ENCODE measurements at places on chromosomes 1 and 21.

- DNase-seq, result no peak
Observed at GRCh38 chr1:111407301-111407700, 20.2 kb downstream of the OVGP1 start.

- DNase-seq, result no peak
Observed at GRCh38 chr1:218547957-218548730, 203.0 kb downstream of the TGFB2 start.

GRCh38 chr21:28624626-28625025, 368.1 kb downstream of the LTN1 start:
- no peak for DNase-seq

DNA sequence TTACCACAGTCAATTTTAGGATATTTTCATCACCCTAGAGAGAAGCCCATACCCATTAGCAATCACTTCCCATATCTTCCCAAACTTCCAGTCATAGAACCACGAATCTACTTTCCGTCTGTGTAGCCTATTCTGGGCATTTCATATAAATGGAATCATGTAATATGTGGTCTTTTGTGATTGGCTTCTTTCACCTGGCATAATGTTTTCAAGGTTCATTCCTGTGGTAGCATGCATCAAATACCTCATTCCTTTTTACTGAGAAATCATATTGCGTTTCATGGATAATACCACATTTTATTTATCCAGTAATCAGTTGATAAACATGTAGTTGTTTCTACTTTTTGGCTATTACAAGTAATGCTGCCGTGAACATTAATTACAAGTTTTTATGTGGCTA, 21.5 kb downstream of the DESI2 start:
- no peak for DNase-seq

DNA sequence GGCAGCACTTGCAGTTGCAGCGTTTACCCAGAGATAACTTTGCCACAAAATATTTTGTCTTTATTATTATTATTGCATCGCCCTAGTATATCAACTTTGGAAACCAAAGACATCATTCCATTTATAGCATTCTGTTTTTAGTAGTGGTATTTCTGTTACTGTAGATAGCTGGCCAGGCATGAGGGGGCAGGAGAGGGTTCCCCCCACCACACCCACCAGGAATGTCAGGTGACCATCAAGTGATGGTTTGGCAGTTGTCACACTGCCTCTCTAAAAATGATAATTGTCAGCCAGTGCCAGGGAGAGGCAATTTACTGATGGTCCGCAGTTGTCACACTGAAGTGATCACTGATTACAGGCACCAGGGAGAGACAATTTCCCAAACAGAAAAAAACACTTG, 135.6 kb downstream of the TSEN15 start:
- no peak for DNase-seq

GRCh38 chr1:52913537-52913936, 8.0 kb downstream of the ECHDC2 start:
- no peak for DNase-seq

DNA sequence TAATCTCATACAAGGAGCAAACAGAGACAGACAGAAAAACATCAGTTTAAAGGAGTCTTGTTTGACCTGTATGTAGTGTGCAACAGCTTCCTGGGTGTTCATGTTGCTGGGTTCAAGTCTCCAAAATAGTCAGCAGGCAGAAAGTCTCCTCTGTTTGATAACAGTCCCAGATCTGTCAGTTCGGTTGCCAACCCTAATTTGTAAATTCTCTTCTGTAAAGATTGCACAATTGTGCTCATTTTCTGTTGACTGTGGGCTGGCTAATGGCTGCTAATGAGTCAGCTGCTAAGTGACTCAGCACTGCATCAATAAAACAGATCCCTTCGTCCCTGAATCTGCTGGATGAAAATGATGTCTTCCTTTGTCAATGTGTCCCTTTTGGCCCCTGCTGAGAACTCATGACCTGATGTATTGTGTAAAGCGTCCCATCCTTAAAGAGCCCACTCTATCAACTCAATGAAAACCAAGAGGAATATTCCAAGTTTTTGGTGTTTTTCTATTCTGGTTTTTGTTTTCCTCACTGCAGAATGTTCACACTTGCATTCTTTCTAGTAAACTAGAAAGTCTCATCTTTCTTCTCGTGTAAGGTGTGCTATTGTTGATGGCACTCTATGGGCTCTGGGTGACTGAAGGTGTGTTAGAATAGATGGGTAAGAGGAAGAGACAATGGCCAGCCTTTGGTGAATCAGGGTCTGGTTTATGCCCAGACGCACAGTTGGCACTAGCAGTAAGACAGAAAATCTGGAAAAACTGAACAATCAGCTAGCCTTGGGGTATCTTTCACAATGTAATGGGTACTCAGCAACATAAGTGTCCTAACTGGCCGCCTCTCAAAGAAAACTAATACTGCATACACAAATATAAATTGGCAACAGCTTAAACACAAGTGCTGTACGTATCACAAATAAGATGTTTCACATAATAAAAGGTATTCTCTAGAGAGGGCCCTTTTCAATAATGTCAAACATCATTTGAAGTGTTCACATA, 75.1 kb upstream of the SIPA1L2 start:
- no peak for DNase-seq

- DNase-seq, result no peak
Observed at GRCh38 chr1:232357416-232357815, 272.5 kb downstream of the SIPA1L2 start.

- DNase-seq, result no peak
Observed at GRCh38 chr1:211348547-211348946, 21.9 kb downstream of the TRAF5 start.

GRCh38 chr1:72003092-72003491, 279.2 kb downstream of the NEGR1 start:
- DNase-seq, result no peak

GRCh38 chr21:27813750-27814149, 846.9 kb upstream of the ADAMTS5 start:
- no peak for DNase-seq

DNA sequence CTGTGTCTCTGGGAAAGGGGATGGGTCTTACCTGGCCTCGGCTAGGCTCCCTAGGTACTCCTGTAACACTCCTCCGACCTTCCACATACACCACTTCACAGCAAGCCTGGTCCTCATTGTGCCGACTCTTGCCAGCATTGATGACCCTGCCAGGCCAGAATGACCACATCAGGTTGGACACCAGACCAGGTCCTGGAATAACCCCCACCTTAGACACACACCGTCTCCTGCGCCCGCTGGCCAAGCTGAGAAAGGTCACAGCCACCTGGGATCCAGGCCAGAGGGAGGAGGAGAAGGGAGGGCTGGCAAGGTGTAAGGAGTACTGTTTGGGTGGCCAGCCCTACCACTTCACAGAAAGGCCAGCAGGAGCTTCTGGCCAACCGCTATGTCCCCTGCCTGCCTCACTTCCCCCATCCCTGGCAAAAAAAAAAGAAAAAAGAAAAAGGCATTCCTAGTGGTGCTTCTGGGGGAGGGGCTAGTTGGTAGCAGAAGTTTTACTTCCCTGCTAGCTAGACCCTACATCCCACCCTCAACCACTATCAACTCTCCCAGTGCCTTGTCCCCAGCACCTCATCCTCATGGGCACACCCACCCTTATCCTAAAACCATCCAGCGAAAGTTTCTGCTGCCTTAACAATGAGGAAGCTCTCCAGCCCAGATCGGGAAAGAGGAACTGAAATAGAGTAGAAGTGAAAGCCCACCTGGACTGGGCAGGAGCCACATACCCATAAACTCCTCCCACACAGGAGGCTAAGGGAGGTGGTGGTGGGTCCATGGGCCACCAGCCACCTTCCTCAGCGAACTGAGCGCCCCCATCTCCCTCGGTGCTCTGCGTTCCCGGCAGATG, 1.4 kb downstream of the PPM1J start:
- no peak for DNase-seq

- no peak for DNase-seq
Observed at GRCh38 chr1:223319905-223320580, 43.9 kb downstream of the SUSD4 start.

Measured in activated CD8-positive, alpha-beta memory T cell treated with anti-CD3 and anti-CD28 coated beads for 4 hours (primary cell).